ENCODE measurements at places on chromosomes 1 and 21.
A peak's percentile ranks its signal among the peaks of the same experiment; 100 is the strongest.

DNA sequence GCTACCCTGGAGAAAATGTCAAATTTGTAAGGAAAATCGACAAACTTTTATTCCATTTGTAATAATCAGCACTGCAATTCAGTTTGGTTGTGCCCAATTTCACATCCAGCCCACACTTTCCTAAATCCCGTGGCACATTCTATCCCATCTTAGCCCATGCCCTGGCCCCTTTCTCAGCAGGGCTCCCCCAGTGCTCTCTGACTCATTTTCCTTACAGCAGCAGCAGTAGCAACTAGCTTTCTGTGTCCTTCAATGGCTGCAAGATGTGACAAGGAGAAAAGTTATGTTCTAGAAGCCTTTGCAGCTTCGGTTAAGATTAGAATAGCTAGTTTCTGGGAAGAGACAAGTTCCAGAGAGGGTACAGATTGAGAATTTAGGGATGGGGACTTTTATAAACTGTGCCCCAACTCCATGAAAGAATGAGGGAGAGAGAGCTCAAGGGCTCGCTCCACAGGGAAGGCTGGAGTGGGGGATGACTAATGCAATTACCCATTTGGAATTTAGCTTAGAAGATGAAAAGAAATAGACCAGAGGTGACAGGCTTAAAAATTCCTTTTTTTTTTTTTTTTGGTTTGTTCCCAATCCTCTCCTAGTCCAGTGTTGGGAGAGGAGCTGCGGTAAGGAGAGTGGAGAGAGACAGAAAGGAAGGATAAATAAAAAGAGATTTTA, 47.0 kb upstream of the POU2F1 start:
- peak; percentile 62 for DNase-seq

DNA sequence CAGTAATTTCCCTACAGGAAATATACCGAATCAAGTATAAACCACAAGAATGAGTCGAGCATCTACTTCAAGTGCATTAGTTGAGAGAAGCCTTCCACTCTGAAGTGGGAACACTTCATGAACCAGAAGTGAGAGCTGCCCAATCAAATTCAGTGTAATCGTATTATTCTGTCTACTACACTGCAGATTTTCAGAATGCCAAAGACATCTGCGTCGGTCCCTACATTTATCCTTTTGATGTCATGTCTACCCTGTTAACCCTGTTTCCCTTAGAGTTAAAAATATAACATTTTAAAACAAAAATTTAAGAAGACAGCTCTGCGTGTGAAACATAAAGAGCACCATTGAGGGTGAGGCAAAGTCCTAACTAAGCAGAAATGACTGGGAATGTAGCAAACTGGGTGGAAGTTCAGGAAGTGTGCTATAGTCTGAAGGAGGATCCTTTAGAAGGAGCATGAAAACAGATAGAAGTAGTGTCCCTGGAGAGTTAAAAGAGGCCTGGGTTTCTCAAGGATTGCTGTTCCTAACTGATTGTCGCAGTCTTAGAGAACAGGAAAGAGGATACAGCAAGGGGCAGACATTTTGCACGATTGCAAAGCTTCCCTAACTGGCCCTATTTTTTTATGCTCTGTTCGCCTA, 291.2 kb downstream of the PTPRC start:
- peak; percentile 67 for DNase-seq

GRCh38 chr1:98897479-98897878, 107.2 kb downstream of the PLPPR5 start:
- no peak for DNase-seq

DNA sequence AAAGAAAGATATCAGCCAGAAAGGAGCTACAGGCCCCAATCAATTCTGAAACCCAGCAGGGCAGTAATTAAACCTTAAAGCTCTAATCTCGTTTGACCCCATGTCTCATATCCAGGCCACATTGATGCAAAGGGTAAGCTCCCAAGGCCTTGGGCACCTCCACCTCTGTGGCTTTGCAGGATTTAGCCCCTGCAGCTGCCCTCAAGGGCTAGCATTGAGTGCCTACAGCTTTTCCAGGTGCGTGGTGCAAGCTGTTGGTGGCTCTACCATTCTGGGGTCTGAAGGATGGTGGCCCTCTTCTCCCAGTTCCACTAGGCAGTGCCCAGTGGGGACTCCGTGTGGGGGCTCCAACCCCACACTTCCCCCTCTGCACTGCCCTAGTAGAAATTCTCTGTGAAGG, 429.9 kb downstream of the NPHP4 start:
- DNase-seq: no peak

DNA sequence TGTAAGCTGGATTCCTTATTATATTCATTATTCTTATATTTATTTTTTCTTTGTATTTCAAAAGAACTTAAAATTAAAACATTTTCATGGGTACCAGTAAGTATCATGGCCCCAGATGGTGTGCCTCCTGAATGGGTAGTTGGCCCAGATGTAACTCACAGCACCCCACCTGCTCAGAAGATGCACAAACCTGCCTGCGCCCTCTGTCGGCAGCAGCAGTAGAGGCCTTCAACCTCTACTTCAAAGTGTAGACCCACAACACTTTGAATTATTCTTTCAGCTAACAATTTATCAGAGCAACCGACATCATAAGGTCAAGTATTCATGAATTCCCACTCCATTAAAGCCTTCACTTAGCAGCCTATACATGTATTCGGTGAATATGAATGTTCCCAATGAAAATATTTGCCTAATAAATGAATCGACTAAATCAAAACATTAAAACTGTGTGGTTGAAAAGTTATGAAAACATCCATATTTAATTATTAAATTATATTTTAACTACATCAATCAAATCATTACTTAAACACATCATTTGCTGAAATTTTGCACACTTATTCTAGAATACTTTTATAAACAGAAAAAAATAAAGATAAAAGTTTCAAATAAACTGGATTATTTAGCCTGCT, 25.4 kb downstream of the PIGM start:
- DNase-seq: peak; percentile 67

GRCh38 chr1:223221686-223222085, 78.6 kb upstream of the TLR5 start:
- no peak for DNase-seq

- no peak for DNase-seq
These were observed 4.6 kb downstream of the IFFO2 start for GRCh38 chr1:18951818-18952391.

DNA sequence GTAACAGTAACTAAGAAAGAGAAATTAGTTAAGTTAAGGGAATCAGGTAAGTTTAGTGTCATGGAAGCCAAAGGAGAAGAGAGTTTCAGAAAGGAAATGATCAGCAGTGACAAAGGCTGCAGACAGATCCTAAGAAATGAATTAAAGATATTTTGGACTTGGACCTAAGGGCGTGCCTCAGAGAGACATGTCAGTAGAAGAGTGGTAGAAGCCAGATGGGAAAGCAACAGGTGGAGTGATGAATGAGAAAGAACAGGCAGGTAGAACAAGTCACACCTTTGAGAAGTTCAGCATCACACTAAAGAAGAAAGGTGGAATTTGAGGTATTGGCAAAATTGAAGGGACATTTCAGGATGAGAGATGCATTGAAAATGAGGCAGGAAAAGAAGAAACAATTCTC, 1.4 kb upstream of the C4BPA start:
- DNase-seq: no peak

GRCh38 chr1:10400013-10400412, 1.1 kb downstream of the PGD start:
- DNase-seq: no peak

GRCh38 chr1:209989525-209989924, 51.5 kb downstream of the SYT14 start:
- peak; percentile 23 for DNase-seq

DNA sequence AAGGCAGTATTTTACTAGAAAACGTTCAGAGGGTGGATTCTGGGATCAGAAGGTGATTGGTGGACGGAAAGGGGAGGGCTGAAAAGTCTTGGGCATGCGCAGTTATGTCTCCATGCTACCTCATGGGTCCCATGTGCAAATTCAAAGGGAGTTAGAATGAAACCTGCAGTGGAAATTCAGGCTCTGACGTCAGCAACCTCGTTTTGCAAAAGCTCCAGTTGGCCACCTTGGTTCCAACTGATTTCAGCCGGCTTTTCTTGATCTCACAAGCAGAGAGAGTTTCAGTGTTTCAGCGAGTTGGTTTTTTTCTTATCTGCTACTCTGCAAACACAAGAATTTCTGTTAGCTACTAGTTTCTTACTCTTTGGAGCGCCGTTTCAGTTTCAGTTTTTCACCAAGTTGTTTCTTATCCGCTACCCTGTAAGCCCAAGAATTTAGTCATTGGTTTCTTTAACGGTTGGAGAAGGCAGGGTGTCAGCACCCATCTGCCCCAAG, 69.8 kb upstream of the PGBD5 start:
- DNase-seq: no peak

- DNase-seq: peak; percentile 52
These were observed 13.5 kb downstream of the TNFSF4 start for GRCh38 chr1:173193639-173194038.

DNA sequence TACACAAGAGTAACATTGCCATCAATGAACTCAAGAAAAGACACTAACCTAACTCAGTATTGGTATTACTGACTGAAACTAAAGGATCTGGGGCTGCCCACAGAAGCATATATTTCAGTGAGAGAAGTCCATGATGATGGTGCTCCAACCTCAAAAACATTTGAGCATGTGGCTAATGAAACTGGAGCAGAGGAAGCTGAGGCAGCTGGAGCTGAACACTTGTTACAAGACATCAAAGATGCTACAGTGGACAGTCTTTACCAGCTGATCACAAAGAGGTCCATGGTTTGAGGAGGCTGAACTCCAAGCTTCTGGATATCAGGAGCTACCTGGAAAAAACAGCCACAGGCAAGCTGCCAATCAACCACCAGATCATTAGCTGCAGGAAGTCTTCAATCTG, 42.2 kb upstream of the TTC39A start:
- no peak for DNase-seq

DNA sequence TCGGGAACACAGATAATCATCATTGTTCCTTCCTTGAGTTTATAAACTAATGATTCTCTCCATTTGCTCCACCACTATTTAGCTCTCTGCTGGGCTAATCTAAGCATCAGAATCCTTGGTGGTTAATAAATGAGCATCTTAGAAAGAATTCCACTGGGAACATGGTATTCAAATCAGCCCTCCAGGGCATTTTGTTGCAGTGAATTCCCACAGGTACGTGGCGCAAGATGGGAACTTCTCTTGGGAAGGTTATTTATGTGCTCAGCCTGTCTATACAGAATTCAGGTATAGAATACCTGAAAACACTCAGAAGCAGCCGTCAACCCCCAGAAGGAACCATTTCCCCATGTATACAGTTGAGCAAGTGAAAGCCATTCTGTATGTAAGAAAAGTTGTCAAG, 131.5 kb downstream of the NTNG1 start:
- no peak for DNase-seq

DNA sequence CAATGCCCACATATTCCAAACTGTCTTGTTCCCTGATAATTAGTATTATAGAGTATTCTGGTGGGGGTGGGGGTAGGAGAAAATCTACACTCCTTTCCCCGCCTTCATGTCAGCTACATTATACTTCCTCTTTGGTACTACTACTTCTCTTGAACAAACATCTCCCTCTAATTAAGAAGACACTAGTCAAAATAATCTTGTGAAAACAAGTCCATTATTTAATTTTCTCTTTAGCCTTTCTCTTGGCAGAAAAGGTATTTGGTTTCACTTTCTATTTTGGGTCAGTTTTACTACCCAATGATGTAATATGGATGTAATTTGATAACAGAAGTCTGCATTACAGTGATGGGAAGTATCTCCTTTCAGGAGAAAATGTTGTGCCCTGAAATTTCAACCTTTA, 22.5 kb downstream of the NTMT2 start:
- DNase-seq: peak; percentile 63

DNA sequence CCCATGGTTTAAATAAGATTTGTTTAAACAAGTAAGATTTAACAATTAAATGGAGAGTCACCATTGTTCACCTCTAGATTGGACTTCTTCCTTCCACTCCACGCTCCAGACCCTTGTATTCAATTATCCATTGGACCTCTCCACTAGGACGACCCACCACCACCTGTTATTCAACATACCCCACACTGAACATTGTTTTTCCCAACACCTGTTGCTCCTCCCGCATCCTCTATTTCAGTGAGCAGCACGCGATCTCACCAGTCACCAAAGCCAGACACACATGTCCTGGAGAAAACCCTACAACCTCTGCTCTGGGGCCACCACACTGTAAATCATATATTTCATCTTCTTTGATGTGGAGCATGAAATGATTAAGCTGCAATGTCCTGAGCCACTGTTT, 28.6 kb downstream of the ATP8B2 start:
- DNase-seq: no peak

DNA sequence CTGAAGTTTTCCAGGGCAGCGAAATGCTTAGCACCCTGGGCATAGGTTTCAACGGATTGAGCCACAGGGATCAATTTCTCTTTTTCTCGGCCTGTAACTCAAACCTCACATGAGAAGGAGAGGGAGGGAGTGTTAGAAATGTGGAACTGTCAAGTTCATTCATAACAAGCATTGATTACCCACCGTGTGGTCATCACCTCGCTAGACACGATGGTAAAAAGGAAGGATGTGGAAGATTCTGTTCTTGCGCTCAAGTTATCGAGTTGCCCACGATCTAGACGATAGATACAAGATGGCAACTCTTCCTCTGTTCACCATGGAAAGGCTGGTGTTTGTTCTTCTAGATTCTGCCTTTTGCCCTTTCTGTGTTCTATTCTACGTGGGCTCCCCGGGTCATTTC, 4.0 kb upstream of the RCAN3 start:
- DNase-seq: no peak

- no peak for DNase-seq
These were observed 17.2 kb downstream of the PGBD5 start for GRCh38 chr1:230408971-230409370.

GRCh38 chr21:46634966-46635323, 529 bp upstream of the PRMT2 start:
- DNase-seq: peak; percentile 90

GRCh38 chr1:48841461-48841860, 64.8 kb upstream of the BEND5 start:
- DNase-seq: no peak

DNA sequence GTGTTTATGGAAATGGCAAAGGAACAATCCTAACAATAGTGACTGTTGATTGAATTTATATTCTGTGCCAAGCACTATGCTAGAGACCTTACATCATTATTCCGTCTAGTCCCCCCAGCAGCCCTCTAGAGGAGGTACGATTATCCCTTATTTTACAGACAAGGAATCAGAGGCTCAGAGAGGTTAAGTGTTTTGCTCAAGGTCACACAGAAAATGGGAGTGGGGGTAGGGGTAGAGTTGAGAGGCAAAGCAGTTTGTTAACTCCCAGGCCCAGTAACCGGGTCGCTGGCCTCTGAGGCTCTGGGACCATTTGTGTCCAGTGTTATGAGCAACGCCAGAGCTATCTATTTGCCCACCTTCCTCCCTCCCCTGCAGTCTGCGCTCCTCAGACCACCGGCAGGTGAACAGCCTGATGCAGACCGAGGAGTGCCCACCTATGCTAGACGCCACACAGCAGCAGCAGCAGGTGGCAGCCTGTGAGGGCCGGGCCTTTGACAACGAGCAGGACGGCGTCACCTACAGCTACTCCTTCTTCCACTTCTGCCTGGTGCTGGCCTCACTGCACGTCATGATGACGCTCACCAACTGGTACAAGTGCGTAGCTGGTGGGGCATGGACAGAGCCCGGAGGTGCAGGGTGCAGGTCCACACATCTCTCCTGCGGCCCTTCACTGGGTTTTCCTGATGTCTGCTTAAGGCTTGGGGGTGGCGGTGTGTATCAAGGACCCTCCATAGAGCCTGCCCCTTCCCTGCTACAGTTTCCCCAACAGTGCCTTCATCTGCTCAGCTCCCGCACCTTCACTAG, 19.8 kb downstream of the SERINC2 start:
- no peak for DNase-seq

- no peak for DNase-seq
These were observed 1280.1 kb downstream of the KCNT2 start for GRCh38 chr1:195328102-195328501.

GRCh38 chr1:201565024-201565730, 26.2 kb downstream of the NAV1 start:
- no peak for DNase-seq

All from fibroblast of skin of back (primary cell).